ENCODE measurements at places on chromosomes 1 and 21.

DNA sequence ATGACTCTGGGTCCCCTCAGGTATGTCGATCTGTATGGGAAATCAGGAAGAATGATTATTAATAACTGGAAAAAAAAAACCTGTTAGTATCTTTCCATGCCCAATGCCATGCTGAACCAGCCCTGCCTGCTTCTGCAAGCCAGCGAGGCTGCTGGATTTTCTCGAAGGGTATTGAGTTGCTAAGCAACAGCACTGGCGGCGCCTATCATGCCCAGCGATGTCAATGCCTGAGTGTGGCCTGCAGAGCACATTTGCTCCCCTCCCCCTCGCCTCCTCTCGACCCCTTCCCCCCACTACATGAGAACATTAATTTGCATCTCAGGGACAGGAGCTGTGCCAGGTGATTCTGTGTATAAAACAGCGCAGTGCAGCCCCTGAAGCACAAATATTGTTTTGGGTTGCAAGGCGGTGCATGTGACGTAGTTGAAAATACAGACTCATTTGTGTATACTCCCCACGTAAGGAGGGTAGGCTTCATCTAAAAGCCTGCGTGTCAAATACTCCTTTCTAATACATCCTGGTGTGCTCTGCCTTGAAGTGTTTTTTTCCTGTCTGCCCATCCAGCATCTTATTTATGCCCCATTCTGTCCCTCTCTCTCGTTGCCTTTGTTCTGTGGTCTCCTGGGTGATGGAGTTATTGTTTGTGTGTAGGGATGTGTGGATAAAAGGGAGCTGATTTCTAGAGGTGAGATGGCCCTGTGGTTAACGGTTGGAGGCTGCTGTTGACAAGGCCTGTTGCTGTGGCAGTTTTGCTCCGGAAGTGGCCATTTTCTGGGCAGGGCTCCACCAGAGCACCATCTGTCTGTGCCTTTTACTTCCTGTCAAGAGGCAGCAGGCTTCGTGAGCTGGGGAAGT is 32.7 kb upstream of the ATP5PO start:
- no peak for DNase-seq

DNA sequence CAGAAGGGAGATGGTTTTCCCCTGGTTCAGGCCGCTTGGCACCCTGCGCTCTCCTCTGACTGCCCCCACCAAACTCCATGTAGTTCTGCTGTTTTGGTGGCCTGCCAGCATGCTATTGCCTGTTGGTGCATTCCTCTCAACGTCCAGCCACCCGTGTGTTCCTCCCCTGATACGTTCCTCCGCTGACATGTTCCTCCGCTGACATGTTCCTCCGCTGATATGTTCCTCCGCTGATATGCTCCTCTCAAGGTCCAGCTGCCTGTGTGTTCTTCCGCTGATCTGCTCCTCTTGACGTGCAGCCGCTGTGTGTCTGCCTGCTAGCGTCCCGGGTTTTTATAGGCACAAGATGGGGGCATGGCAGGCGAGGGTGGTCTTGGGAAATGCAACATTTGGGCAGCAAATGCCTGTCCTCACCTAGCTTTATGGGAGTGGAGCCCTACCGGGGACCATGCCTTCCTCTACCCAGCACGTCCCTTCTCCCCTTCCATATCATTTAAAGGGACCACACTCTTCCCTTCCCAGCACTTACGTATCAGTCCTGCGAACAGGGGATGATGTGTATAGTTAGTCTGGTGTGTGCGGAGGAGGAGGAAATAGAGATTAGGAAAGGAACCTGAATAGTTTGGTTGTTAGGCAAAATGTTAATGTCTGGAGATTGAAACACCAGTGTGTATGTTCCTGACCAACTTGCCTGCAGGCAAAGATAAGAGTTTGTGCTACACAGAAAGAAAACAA is 40.6 kb upstream of the PLA2G5 start:
- DNase-seq: no peak

DNA sequence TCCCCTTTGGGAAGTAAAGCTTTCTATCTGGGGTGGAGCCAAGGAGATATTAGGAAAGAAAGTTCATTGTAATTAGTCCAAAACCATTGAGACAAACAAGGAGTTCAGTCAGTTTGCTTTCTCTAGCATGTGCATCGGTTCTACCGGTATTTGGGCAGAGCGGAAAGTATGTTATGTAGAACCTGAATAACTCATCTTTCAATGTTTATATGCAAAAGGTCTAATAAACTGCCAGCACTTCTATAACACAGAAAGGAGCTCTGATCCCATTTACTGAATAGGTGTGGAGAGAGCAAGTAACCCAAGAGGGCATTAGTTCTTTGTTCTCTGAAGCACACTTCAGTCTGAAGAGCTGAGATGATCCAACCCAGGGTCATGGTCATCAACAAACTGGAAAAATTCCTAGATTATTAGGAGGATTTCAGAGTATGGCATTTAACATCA is 3.5 kb downstream of the TGFB2 start:
- DNase-seq: no peak

GRCh38 chr1:54998677-54999076 is at the start of gene BSND:
BSND (plus strand) TSS chr1:54998933; CDS start chr1:54999187, 254 bp downstream.
- no peak for DNase-seq

DNA sequence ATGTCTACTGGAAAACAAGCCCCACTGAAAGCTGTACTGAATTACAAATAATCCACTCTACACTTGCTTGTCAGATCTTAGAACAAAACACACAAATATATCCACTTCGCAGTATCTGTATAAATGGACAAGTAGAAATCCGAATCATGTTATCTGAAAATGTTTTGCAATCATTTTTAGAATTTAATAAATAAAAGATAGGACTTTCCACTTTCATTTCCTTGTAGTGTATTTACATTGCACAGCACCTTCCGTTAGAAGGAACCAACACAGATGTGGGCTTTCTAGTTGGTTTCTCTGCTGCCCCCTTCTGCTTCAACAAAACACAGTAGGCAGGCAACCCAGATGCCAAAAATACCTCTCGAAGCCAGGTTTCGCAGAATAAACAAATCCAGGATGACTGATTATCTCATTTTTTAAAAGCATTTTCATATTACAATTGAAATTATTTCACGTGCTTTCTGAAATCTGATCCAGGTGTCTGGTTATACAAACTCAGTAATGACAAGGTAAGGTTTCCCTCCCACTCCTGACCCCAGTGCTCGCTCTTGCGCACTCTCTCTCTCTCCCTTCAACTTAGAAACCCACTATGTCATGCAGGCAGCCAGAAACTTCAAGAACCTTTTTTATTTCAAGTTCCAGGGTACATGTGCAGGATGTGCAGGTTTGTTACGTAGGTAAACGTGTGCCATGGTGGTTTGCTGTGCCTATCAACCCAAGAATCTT is 389.9 kb downstream of the SMYD3 start:
- no peak for DNase-seq

DNA sequence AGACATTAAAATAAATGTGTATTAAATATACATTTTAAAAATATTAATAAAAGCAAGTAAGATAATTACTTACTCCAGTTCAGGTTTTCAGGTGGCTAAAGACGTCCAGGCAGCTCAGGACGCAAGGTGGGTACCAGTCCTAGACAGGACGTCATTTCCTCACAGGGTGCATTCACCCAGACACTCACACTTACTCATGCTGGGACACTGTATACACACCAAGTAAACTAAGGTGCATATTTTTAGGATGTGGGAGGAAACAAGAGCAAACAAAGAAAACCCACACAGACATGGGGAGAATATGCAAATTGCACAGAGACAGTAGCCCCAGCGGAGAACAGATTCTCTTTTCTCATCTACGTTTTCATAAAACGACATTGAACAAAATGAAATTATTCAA is 457.9 kb downstream of the BRINP3 start:
- no peak for DNase-seq

DNA sequence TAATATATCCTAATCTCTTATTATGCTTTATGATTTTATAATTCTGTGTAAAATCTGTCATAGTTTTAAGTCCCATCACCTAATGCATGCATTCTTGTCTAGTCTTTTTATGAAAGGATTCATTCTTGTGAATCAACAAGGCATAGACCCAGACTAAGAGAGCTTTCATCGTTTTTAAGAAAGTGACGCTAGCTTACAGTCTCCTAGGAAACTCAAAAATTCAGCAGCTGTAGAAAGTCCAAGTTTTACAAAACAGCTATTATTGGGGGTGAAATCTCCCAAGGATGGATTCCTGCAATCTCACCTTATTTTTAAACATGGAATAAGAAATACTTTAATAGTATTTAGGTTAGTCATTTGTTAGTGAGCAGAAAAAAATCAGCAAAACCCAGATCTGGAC is 104.7 kb downstream of the NCAM2 start:
- DNase-seq: no peak

GRCh38 chr1:220370041-220370700 is 97.9 kb upstream of the RAB3GAP2 start:
- DNase-seq: no peak

All from activated gamma-delta T cell (primary cell).